ENCODE measurements at places on chromosomes 1 and 21.
A peak's percentile ranks its signal among the peaks of the same experiment; 100 is the strongest.

DNA sequence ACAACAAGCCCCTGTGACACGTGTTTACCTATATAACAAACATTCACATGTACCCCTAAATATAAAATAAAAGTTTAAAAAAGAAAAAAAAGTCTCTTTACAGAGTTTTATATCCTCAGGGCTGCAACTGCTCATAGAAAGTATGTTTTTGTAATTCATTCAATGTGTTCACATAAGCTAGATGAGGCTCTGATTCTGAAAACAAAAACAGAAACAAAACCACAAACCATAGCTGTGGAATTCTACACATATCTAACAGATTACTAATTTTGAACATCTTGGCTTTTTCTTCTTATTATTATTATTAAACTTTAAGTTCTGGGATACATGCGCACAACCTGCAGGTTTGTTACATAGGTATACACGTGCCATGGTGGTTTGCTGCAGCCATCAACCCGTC lies 579.6 kb upstream of the ZRANB2 start:
- DNase-seq, result no peak

DNA sequence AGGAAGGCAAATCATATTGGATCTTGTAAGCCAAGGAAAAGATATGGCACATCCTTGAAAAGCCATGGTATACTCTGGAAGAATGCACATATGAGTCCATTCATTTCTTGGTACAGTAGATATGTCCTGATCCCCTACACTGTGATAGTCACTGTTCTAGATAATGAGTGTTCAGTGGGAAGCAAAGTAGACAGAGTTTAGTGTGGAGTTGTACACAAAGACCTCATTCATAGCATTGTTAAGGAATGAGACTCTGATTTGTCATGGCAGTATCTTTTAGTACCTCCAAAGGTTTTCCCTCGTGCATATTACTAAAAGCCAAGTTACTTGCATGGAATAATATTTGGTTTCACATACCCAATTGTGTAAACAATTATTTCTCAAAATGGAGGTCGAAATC lies 204.7 kb downstream of the NFIA start:
- DNase-seq, result no peak

- no peak for DNase-seq
These were observed 105.4 kb upstream of the VANGL1 start for GRCh38 chr1:115536279-115536816.

- no peak for DNase-seq
These were observed 432.0 kb downstream of the LMO4 start for GRCh38 chr1:87760654-87761053.

DNA sequence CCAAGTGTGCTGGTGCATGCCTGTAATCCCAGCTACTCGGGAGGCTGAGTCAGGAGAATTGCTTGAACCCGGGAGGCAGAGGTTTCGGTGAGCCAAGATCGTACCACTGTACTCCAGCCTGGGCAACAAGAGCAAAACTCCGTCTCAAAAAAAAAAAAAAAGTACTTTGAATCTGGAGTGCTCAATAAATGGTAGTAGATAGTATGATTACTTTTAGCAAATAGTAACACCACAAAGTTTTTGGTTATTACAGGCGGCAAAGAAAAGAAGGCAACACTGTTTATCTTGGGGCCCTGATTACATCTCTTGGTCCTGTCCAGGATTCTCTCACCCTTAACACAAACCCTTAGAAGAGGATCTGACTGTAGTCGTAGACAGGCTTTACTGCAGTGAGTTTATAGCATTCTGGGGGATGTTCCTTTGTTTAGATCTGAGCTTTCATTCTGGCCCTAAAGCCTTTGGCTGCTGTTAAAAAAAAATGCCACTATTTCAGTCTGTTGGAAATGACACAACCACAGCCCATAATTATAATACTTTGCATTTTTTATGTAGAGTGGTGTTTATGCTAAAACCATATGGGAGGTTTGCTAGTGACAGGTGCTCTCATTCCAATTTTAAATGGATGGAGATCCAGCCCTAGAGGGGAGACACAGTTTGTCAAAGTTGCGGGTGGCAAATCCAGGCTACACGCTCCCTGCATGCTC lies 79.7 kb upstream of the SLC2A1 start:
- no peak for DNase-seq

- DNase-seq, result no peak
These were observed 1.6 kb upstream of the IFNGR2 start for GRCh38 chr21:33401630-33401992.

- no peak for DNase-seq
These were observed 17.4 kb upstream of the FASLG start for GRCh38 chr1:172641492-172641891.

- no peak for DNase-seq
These were observed 58.2 kb upstream of the SLC45A1 start for GRCh38 chr1:8259498-8260290.

DNA sequence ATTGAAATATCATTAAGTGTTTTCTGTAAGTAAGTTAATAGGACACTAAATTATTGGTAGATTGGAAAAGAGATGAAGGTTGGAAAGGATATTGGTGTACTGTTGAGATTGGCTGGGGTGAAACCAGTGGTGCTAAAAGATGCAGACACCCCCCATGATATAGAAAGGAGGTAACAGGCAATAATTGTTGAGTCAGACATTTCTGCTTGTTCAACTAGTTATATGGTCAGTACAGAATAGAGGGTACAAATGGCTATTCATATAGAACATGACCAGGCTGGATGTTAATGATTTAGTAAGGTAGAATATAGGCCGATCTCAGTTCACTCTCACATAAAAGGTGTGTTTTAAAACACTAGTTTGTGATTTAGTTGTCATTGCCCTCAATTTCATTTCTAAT lies 104.5 kb downstream of the POU2F1 start:
- no peak for DNase-seq

DNA sequence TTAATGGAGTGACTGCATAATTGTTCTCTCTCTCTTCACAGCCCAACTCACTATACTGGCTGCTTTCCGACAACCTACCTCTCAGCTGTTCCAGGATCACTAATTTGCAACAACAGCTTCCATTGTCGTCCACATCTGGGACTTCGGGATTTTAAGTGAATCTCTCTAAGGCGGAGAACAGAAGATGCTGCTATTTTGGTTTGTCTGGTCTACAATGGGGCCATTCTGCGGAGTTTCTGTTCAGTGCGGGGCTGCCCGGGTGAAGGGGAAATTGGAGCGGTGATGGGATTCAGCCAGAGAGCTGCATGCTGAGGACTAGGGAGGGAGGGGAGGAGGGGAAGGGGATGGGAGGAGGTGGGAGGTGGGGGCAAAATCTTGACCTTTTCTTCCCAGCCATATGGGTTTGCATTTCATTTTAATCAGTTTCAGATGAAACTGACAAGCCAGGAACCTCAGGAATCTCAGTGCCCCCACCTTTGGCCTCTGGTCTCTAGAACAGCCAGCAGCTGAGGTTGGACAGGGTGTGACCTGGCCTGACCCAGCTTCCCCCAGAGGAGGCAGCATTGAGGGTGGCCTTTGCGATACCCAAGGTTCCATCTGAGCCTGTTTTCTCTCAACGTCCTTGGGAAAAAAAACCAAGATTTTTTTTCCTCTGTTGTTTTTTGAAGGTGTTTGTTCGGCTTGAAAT lies 6.9 kb upstream of the SRP9 start:
- DNase-seq, result no peak

- no peak for DNase-seq
These were observed 31.1 kb upstream of the ARHGEF16 start for GRCh38 chr1:3423245-3423829.

GRCh38 chr21:43305336-43305665 lies 121.6 kb downstream of the SIK1 start:
- no peak for DNase-seq

GRCh38 chr1:14672005-14672404 lies 73.5 kb downstream of the KAZN start:
- no peak for DNase-seq

- DNase-seq, result peak; percentile 71
These were observed 572 bp downstream of the LPGAT1 start for GRCh38 chr1:211830055-211830327.

- DNase-seq, result no peak
These were observed 14.8 kb upstream of the METTL18 start for GRCh38 chr1:169809370-169810095.

DNA sequence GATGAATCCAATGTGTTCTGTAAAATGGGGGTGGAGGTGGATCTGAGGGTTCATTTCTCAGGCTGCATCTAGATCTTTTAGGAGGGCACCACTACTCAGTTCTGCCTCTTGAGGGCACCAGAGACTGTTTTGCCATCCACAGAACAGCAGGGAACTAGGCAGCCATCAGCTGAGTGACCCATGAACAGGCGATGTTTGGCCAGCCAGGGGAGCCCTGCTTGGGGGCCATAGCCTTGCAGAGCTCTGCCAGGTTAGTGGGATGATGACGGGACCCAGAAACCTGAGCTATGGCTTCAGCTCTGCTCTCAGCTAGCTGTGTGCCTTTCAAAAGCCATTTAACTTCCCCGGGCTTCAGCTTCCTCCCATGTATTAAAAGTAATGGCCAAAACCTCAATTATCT lies 13.4 kb upstream of the NOS1AP start:
- peak; percentile 73 for DNase-seq

- no peak for DNase-seq
These were observed 93.9 kb downstream of the KIF1B start for GRCh38 chr1:10304295-10304694.

DNA sequence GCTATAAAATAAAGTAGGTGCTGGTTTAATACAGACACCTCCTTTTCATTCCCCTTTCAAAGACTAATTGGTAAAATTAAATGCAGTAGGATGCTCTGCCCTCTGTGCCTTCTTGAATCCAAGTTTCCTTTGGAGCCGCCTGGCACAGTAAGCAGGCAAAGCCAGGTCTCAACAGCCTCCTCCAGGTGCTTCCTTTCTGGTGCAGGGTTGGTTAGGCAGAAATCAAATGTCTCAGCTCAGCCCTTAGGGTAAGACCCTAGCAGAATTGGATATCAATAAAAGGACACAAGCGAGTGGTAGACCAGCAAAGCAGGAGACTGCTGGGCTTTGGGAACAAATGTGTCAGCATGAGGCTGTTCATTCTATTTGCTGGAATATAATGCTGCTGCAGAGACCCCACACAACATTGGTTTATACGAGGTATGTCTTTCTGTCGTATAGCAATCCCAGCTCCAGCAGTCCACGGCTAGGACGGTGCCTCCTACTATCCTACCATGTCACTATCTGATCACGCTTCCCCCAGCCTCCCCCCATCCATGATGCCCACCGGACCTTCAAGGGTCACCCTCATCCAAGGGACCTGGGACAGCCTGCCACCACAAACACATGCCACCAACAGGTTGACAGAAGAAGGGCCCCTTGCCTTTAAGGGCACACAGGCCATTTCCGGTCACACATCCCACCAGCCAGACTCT lies 58.4 kb downstream of the CAPN2 start:
- no peak for DNase-seq

GRCh38 chr1:230188826-230189225 lies 121.8 kb downstream of the GALNT2 start:
- no peak for DNase-seq

GRCh38 chr21:16376673-16377072 lies 646.9 kb downstream of the USP25 start:
- DNase-seq, result no peak

- no peak for DNase-seq
These were observed 42.4 kb downstream of the SLC66A1 start for GRCh38 chr1:19354531-19354981.

GRCh38 chr21:15729346-15729673 lies 472 bp upstream of the USP25 start:
- no peak for DNase-seq

- DNase-seq, result no peak
These were observed 629.3 kb upstream of the NEGR1 start for GRCh38 chr1:72911656-72912055.

DNA sequence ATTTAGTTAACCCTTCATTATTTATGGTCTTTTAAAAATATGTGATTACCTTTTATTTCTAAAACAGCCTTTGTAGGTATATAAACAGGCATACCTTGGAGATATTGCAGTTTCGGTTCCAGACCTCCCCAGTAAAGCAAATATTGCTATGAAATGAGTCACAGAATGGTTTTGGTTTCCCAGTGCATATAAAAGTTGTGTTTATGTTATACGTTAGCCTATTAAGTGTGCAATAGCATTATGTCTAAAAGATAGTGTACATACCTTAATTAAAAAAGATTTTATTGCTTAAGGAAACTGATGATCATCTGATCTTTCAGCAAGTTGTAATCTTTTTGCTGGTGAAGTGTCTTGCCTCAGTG lies 44.1 kb downstream of the XCL2 start:
- no peak for DNase-seq

GRCh38 chr1:46479744-46480350 lies 9.8 kb upstream of the DMBX1 start:
- no peak for DNase-seq

DNA sequence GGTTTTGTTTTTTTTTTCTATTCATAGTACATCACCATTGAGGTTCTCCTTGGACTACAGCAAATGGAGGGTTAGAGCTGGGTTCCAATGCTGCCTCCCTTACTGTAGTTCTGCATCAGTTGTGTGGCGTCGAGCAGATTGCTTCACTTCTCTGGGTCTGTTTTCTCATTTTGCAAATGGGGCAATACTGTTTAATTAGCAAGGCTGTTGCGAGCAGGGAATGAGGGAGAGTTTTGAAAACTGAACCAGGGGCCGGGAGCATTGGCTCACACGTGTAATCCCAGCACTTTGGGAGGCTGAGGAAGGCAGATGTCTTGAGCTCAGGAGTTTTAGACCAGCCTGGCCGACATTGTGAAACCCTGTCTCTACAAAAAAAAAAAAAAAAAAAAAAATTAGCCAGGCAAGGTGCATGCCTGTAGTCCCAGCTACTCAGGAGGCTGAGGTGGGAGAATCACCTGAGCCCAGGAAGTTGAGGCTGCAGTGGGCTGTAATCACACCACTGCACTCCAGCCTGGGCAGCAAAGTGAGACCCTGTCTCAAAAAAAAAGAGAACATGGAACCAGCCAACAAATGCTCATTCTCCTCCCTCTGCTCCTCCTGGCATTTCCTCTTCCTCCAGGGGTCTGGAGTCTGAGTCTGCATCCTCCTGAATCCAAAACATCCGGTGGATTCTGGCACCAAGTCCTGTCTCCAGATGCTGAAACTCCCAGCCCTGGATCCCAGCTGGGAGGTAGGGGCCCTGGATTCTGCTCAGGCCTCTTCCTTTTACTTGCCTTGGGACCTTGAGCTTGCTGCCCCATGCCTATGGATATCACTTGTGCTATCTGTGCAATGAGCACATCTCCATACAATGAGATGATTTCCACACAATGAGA lies 3.7 kb upstream of the PLOD1 start:
- no peak for DNase-seq
